ENCODE measurements at places on chromosomes 13 and 19.

DNA sequence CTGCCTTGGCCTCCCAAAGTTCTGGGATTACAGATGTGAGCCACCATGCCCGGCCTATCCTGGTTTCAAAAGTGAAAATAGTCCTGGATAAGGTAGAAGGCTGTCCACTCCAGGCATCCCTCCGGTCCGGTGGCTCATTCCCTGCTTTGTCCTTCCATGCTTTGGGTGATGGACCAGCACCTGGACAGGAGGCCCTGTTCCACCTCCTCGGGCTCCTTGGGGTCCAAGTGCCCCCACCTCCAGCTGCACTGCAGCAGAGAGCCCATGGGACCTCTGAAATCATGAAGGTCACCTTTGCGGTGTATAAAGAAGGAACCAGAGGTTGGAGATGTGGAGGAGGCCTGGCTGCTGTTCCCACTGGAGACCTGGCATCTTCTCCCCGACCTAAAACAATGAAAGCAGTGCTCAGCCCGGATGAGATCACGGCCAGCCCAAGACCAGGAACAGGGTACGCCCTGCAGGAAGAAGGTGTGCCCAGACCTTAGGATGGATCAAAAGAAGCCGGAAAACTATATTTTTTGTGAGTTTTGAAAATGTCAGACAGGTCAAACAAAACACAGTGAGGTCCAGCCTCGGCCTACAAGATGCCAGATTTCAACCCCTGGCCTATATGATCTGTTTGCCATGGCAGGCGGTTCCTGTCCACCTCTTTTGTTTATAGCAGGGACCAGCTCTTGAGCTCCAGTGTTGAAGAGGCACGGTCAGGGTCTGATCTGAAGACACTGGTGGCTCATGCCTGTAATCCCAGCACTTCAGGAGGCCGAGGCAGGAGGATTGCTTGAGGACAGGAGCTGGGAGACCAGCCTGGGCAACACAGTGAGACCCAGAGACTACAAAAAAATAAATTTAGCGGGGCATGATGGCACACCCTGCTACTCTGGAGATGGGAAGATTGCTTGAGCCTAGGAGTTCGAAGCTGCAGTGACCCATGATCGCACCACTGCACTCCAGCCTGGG, 5.8 kb downstream of the LSR start:
- no peak for DNase-seq

GRCh38 chr13:53494406-53494805, 465.8 kb downstream of the OLFM4 start:
- no peak for DNase-seq

GRCh38 chr19:9474975-9475374, 23.4 kb downstream of the ZNF560 start:
- no peak for DNase-seq

- DNase-seq = no peak
These were observed 13.2 kb downstream of the FREM2 start for GRCh38 chr13:38700051-38700450.

- no peak for DNase-seq
These were observed 656.0 kb downstream of the GPC5 start for GRCh38 chr13:92054389-92054788.

DNA sequence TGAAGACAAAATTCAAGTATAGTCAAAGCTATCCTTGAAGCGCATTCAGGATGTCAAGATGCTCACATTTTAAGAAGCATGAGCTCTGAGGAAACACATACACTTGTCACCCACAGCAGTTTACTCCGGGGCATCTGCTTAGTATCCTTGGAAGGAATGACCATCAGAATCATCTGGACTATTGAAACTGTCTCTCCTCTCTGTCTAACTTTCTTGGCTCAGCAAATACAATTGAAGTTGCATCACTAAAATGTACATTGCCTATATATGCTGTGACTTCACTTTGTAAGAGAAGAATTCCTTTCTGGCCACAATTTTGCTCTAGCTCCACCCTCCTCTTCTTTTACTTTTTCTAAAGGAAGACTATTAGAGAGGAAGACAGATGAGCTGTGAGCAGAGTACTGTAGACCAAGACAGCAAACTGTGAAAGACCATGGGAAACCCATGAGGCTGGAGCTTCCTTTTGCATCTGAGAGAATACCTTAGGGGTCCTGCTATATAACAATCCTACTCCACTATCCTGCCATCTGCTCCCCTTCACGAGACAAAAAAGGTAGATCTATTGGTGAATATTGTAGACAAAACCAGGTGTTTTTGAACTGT, 906.3 kb downstream of the PCDH9 start:
- no peak for DNase-seq

DNA sequence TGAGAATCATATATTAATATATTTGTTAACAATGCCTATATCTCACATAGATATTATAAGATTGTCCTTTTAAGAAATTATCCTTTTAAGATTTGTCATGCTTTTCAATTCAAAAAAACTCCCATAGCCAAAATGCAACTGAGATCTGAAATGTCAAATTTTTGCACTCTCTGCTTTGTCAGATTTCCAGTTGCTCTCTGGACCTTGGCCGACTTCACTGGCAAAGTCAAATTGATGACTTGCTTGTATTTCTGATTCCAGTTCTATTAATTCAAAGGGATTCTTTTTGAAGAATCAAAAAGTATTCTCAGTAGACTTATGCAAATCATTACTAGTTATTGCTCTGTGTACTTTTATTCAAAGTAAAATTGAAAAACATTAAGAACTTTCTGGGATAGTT, 101.2 kb upstream of the SCEL start:
- DNase-seq = no peak

DNA sequence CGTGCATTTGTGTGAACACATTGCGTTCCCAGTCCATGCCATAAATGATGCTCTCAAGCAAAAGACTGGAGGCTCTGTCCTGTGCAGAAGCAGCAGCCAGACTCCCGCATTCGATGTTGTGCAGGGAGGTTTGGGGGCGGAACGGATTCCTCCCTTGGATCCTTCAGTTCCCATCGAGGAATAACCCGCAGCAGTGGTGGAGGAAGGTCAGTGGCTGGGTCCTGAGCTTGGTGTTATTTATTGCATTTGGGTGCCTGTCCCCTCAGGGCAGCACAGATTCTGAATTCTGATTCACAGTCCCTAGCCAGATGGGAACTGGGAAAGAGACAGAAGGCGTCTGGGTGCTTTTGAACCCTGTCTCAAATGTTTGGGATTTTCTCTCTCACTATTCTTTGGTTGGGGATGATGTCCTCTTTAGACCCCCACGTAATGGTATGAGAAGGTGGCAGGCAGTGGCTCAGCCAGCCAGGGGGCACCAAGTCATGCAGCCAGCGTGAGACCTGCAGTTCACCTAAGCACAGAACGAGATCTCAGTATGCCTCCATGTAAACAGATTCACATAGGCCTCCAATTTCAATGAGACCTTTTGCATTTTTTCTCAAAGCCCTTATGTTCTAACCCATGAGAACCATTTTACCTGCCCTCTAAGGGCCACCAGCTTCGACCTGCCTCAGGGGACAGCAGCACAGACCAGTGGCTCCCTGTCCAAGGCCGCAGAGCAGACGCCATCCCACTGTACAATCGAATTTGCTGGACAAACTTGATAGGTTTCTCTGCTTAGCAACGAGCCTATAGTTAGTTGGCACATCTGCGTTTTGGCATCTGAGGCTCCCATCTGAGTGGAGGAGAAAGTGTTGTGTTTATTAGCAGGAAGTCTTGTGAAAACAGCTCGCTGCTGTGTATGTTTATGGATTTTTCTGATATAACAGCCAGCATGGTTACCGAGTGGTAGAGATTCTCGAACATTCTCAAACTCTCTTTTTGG, 17.8 kb downstream of the KCTD15 start:
- DNase-seq = no peak

DNA sequence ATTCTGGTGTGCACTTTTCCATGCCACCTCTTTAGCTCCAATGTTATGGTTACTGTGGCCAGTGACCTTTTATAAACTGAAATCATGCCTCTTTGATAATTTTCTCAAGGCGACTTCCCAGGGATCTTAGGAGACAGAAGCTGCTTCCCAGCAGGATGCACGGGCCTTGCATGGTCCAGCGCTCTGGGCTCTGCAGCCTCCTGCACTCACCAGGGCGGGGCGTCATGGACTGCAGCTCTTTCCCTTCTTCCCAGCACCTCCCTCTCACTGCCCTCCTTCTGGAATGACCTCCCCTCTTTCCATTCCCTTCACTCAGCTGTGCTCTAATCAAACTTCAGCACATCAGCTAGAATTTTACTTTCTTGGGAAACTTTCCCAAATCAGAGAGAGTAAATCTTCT, 318.3 kb downstream of the IRS2 start:
- DNase-seq = no peak

DNA sequence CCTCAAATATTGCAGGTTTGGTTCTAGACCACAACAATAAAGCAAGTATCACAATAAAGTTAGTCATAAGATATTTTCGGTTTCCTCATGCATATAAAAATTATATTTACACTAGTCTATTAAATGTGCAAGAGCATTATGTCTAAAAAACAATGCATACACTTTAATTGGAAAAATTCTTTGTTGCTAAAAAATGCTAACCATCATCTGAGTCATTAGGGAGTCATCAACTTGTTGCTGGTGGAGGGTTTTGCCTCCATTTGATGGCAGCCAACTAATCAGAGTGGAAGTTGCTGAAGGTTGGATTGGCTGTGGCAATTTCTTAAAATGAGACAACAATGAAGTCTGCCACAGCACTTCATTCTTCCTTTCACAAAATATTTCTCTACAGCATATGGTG, 422.3 kb upstream of the GPC6 start:
- no peak for DNase-seq

- DNase-seq = no peak
These were observed 953 bp downstream of the RLN3 start for GRCh38 chr19:14028901-14029300.

DNA sequence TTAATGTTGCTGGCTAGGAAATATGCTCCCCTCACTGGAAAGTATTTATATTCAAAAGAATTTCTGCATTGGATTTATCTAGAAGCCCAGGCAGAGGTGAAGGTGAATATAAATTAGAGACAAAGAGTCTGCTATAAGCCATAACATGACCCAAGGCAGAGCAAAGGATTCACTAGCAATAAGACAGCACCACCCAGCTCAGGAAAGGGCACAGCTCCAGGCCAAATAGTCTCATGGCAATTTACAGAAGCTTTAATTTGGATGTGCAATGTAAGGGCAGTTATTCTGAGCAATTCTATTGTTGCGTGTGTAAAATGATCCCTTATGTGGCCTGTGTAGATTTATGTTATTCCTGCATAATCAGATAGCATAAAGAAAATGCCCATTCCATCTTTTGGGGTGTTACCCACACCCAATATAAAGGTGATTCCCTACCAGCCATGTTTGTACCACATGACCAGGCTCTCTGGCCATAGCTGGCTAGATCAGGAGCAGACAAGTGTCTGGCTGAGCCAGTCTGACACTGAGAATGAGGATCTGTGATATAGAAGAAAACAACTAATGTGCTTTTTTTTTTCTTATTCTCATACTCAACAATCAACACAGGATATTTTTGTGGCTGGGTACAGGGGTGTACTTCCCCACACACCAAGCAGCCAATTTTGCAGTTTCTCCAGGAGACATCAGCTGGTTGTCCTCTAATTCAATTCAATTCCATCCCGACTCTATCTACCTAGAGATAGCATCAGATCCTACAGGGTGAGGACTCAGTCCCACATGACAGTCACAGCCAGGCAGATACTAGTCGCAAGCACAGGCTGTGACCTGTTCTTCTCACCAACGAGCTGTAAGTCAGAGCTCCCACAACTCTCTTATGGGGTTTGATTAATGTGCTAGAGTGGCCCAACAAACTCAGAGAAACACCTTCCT, 181.4 kb downstream of the KCTD15 start:
- no peak for DNase-seq

DNA sequence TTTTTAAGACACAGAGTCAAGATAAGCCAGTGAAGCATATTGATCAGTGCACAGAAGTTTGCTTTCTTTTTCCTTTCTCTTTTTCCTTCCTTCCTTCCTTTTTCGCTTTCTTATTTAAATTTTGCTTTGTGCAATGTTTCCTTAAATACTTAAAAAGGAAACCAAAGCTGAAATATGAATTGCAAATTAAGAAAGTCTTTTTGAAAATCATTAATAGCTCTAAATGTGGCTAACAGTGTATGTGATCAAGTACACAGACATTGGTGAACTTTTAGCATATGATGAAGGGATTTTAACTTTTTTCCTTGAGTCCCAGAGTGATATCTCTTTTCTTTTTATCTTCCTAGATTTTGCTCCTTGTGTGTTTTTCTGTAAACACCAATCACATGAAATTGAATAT, 1356.9 kb upstream of the PRR20A start:
- DNase-seq = no peak

DNA sequence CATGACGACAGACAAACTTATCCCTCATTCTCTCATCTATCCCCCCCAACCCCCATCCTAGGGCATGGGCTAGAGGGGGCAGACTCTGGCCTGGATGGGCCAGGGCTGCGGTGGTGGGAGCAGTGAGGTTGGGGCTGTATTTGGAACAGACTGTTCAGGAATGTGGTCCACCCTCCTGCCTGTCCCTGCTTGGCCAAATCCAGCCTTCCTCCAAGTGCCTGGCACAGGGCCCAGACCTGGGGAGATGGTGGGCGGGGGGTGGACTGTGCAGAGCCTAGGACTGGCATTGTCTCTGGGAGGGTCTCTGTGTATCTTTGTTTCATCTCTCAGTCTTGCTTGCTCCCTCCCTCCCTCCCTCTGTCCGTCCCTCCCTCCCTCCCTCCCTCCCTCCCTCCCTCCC, 14.2 kb downstream of the EGLN2 start:
- no peak for DNase-seq

- no peak for DNase-seq
These were observed 15.4 kb upstream of the CD22 start for GRCh38 chr19:35313587-35313986.

DNA sequence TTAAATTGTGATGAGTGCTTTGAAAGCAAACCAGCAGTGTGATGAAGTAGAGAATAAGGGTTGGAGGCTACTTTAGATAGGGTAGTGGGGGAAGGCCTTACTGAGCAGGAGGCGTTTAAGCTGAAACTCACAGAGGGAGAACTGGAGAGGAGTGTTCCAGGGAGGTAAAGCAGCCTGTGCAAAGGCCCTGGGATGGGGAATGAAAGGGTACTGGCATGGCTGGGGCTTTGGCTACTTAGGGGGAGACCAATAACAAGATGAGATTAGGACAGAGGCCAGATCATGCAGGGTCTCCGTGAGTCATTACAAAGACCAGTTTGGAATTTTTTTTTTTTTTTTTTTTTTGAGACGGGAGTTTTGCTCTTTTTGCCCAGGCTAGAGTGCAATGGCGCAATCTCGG, 1.1 kb downstream of the PPP5C start:
- no peak for DNase-seq

DNA sequence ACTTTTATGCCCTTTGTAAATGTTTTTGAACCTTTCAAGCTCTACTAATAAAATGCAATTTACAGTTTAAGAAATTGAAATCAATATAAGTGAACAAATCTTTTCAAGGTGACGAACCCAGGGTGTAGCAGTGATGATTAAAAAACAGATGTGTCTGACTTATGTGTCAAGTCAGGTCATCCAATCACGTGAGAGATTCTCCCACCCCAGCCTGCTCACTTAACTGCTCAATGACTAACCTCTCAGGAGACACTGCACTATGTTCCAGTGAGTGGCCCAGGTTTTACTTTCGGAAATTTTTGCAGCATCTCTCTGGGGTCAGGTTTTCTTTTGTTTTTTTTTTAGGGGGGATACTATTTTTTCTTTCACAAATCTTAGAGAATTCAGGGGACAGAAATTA, 60.7 kb downstream of the ZNF429 start:
- no peak for DNase-seq

- DNase-seq = no peak
These were observed 23.1 kb upstream of the ASPDH start for GRCh38 chr19:50536662-50537305.

- no peak for DNase-seq
These were observed 36.0 kb downstream of the BRD4 start for GRCh38 chr19:15296353-15296752.

- peak; percentile 22 for DNase-seq
These were observed at the start of gene EDNRB for GRCh38 chr13:77918391-77919245. TSS of gene EDNRB (minus strand) at chr13:77918831. CDS start at chr13:77918573, 258 bp downstream.

- DNase-seq = no peak
These were observed 404.7 kb downstream of the KCNRG start for GRCh38 chr13:50419896-50420295.

All from erythroblast (primary cell).